Sigmoid colon (tissue), 7 donors: ENCODE measurements at places on chromosomes 7 and 10.

- peak; percentile 81 for DNase-seq
Measured at GRCh38 chr7:151404216-151405011, 5.4 kb downstream of the WDR86 start.

- no peak for DNase-seq
Measured at GRCh38 chr10:100182281-100182680, 3.5 kb downstream of the ERLIN1 start.

- no peak for DNase-seq
Measured at GRCh38 chr7:154304740-154305700, 252.8 kb downstream of the DPP6 start.

- DNase-seq = no peak
Measured at GRCh38 chr10:120584786-120585185, 127.8 kb downstream of the PLPP4 start.

DNA sequence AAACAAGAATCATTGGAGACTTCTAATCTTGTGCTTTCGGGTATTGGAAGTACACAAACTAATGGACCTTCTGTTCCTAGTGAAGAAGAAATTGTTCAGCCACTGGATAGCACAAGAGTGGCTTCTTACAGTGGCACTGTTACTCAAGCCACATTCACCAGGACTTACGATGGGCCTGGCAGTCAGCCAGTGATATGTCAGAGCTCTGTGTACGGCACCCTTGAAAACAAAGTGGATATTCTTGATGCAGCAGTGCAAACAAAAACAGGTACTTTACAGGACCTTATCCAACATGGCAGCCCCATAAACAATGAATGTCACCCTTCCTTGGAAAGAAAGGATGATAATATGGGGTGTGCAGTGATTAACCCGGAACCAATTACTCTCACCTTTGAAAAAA is 61.6 kb downstream of the TASOR2 start:
- DNase-seq = no peak

DNA sequence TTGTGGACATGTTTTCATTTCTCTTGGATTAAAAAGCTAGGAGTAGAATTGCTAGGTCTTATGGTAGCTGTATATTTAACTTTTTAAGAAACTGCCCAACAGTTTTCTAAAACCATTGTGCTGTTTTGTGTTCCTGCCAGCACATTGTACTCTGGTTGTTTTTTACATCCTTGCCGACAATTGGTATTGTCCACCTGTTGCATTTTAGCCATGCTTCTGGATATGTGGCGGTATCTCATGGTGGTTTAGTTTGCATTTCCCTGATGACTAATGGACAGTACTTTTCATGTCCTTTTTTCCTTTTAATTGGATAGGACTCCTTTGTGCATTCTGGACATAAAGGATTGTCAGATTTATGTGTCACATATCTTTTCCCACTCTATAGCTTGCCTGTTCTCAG is 45.5 kb downstream of the STK17A start:
- no peak for DNase-seq

DNA sequence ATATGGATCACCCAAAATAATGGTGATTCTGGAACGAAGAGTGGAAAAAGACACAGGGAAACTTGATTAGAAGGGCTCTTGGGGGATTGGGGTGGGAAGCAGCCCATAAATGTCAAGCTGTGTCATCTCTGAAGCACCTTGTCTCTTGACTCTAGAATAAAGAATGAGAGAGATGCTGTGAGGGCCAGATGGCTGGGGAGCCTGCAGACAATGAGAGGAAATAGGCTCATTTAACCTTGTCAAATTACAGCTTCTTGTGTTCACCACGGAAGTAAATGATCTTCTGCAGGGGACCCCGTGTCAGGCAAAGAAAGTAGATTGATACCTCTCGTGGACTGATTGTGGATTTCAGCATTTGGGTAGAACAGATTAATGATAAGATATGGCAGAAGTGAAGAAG is 159.3 kb downstream of the ST7 start:
- no peak for DNase-seq

- DNase-seq = no peak
Measured at GRCh38 chr7:151930695-151931094, 25.6 kb upstream of the GALNTL5 start.

GRCh38 chr7:98157761-98158160 is 51.1 kb downstream of the LMTK2 start:
- no peak for DNase-seq

- no peak for DNase-seq
Measured at GRCh38 chr7:154748089-154748786, 254.7 kb downstream of the PAXIP1 start.

GRCh38 chr10:124663766-124664360 is 80.3 kb downstream of the FAM53B start:
- no peak for DNase-seq

DNA sequence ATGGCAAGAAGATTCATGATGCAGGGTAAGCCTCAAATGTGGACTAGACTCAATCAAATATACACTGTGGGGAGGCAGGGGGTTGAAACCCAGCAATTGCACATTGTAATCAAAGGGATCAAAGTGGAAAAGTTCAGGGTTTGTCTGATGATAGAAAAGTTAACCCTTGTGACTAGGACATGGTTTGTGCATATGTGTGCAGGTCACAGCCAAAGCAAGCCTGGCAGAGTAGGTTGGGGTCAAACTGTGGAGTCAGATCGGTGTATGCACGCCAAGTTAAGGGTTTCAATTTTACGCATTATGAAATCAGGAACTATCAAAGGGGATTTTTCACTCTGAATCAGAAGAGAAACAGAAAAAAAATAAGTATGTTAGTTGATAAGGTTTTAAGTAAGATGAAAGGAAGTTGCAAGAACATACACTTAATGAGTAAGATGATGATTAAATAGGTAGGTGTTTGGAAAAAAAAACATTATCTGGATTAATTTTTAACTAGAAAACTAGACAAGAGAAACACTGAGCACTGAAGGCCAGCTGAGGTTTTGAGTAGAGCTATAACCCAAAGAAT is 188.3 kb downstream of the DGKB start:
- DNase-seq = no peak

DNA sequence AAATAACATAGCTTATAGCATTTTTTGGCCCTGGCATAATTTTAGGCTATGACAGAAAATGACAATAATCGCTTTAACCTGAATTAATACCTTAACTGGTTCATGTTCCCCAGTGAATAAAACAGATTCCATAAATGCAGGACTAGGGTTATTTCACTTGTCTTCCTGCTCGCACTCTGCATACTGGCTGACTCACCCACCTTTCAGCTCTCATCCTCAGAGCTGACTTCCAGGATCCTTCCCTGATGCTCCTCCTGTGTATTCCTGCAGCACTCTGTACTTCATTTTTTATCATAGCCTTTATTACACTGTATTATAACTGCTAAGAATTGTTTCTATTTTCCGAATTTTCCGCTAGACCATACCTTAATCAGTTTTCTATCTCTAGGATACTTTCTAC is 123.7 kb downstream of the AVL9 start:
- no peak for DNase-seq

GRCh38 chr10:48477141-48477540 is 127.7 kb downstream of the ARHGAP22 start:
- DNase-seq = no peak

DNA sequence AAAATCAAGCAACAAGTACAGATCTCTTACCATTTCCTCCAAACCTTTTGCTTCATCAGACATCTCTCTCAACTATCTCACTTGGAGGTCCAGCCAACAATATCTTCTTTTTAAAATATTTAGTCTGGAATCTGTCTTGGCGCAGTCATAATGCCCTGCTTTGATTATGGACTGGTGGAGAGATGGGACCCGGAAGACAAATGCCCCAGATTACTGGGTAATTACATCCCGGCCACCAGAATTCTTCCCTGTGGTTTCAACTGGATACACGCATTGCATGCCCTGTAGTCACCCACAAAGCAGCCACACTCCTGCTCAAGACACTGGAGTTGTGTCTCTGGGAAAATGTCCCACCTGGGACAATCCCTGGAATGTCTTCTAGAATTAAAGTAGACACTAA is 65.5 kb downstream of the BPGM start:
- DNase-seq = no peak

- no peak for DNase-seq
Measured at GRCh38 chr10:62795762-62796161, 8.8 kb upstream of the ADO start.

GRCh38 chr7:19957664-19958063 is 184.2 kb upstream of the TMEM196 start:
- no peak for DNase-seq

- DNase-seq = no peak
Measured at GRCh38 chr7:121397361-121397760, 1.3 kb upstream of the FAM3C start.

- DNase-seq = peak; percentile 63
Measured at GRCh38 chr7:2554661-2555111, 638 bp downstream of the BRAT1 start.

DNA sequence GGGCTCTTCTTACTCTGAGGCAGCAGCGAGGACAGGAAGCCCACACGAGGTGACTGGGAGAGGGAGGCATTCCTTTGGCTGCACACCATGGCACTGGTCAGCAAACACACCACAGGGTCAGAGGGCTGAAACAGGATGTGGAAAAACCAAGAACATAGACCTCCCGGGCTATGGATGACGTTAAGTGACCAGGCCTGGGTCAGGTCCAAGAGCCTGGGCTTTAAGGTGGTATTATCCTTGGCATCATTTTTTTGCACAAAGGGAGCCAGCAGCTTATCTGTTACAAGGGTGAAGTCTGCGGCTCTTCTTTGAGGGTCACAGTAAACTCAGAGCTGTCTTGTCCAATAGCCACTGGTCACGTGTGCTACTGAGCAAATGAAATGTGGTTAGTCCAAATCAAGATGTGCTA is 7.0 kb downstream of the WDR91 start:
- DNase-seq = no peak

GRCh38 chr7:102404005-102404861 is 8.1 kb downstream of the PRKRIP1 start:
- DNase-seq = no peak

DNA sequence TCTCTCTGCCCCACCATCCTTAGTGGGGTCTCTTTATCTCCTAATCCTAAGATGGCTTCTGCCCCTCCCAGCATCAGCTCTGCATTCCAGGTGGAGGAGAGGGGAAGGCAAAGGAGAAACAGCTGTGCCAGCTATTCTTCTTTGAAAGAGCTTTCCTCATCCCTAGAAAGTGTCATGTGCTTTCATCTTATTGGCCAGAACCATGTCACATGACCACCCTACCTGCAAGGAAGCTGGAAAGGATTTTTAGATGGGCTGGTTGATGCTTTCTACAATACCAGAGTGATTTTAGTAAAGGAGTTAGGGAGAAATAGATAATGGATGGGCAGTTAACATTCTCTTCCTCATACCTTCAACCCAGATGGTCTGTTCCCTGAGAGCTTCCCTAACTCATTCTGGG is 141.1 kb downstream of the INSYN2A start:
- no peak for DNase-seq

DNA sequence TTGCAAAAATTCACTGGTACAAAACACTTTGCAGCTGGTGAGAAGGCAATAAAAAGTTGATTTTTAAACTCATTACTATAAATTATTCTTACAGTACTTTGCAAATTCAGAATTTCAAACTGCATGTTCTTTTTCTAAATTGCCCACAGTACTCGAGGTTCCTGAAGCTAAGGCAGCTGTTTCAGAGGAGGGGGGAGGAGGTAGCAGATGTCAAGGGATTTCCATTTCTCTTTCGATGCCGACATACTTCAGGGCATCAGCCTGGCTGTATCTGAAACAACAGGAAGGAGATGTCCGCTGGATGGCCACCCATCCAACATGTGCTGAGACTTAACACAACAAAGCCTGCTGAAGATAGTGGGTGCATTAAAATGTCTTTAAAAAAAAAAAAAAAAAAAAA is 76.7 kb downstream of the EZH2 start:
- no peak for DNase-seq
